ENCODE measurements at places on chromosomes 4 and X. TPM values are rescaled to one million over a fixed set of nuclear protein-coding genes. Genes with fewer than 3 reads are reported as not detected.

The TENM3 gene
- total RNA-seq: 6.0 TPM

The UGT8 gene
- not detected for total RNA-seq

The MAP7D3 gene
- total RNA-seq: 14.8 TPM

The ANKRD50 gene
- 4.6 TPM for total RNA-seq

The CCNB3 gene
- 0.28 TPM for total RNA-seq

The ANOS1 gene
- total RNA-seq: 11.7 TPM

The PITX2 gene
- 57.9 TPM for total RNA-seq

The CRMP1 gene
- total RNA-seq: 0.14 TPM

The MAGEA10 gene
- not detected for total RNA-seq

The MAGEC1 gene
- total RNA-seq: not detected

DNA sequence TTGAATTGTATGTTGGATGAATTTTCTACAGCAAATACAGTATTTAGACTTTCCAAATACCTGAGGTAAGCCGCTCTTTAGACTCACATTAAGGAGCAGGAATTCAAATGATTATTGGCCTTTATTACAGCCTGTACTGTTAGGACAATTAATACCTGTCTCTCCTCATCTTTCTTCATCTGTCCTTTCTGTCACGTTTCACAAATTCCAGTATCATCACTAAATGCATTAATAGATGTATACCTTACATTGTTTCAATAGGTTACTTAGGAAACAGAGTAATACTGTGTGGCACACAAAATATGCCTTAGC is 1.2 kb downstream of the FAM241A start:
- peak overlapping the region; percentile 94 for H3K4me3 ChIP-seq
- no peaks in the 10 kb centered on the region for H3K36me3 ChIP-seq
- no peaks in the 10 kb centered on the region for H3K27me3 ChIP-seq
- no peak for DNase-seq

GRCh38 chr4:139965789-139966188 is 188.2 kb downstream of the MAML3 start:
- H3K27me3 ChIP-seq: no peaks in the 10 kb centered on the region
- no peak for DNase-seq
- H3K4me1 ChIP-seq: peaks cover 5% of the 10 kb centered on the region
- no peaks in the 10 kb centered on the region for H3K36me3 ChIP-seq

DNA sequence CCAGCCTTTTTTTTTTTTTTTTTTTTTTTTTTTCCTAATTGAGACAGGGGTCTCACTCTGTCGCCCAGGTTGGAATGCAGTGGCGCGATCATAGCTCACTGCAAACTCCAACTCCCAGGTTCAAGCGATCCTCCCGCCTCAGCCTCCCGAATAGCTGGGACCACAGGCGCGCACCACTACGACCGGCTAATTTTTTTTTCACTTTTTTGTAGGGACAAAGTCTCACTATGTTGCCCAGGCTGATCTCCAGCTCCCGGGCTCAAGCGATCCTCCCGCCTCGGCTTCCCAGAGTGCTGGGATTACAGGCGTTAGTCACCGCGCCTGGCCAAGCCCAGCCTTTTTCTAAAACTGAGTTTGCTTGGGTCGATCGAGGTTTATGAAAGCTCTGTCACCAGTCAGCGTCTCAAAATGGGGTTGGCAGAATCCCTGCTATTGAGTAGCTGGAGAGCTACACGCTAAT is 1.3 kb upstream of the OTUD5 start:
- DNase-seq: peak; percentile 47
- peaks cover 6% of the 10 kb centered on the region for H3K4me1 ChIP-seq
- H3K27me3 ChIP-seq: no peaks in the 10 kb centered on the region
- H3K4me3 ChIP-seq: peak overlapping the region; percentile 76

DNA sequence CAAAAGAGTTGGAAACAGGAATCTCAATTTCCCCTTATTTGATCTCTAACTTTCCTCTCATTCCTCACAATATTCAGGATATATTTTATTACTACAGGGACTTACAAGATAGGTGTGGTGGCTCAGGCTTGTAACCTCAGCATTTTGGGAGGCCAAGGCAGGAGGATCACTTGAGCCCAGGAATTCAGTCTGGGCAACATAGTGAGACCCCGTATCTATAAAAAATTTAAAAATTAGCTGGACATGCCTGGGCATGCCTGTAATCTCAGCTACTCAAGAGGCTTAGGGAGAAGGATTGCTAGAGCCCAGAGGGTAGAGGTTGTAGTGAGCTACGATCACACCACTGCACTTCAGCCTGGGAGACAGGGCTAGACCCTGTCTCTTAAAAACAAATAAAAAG is 200.4 kb downstream of the CAMK2D start:
- no peak overlapping the region for H3K27ac ChIP-seq
- no peak for DNase-seq
- H3K4me1 ChIP-seq: peaks cover 5% of the 10 kb centered on the region
- no peaks in the 10 kb centered on the region for H3K36me3 ChIP-seq
- H3K4me3 ChIP-seq: no peak overlapping the region

GRCh38 chrX:7432901-7433300 is 284.9 kb upstream of the PUDP start:
- H3K27me3 ChIP-seq: no peaks in the 10 kb centered on the region
- H3K4me3 ChIP-seq: no peak overlapping the region
- no peak for DNase-seq
- no peaks in the 10 kb centered on the region for H3K4me1 ChIP-seq
- H3K36me3 ChIP-seq: no peaks in the 10 kb centered on the region

DNA sequence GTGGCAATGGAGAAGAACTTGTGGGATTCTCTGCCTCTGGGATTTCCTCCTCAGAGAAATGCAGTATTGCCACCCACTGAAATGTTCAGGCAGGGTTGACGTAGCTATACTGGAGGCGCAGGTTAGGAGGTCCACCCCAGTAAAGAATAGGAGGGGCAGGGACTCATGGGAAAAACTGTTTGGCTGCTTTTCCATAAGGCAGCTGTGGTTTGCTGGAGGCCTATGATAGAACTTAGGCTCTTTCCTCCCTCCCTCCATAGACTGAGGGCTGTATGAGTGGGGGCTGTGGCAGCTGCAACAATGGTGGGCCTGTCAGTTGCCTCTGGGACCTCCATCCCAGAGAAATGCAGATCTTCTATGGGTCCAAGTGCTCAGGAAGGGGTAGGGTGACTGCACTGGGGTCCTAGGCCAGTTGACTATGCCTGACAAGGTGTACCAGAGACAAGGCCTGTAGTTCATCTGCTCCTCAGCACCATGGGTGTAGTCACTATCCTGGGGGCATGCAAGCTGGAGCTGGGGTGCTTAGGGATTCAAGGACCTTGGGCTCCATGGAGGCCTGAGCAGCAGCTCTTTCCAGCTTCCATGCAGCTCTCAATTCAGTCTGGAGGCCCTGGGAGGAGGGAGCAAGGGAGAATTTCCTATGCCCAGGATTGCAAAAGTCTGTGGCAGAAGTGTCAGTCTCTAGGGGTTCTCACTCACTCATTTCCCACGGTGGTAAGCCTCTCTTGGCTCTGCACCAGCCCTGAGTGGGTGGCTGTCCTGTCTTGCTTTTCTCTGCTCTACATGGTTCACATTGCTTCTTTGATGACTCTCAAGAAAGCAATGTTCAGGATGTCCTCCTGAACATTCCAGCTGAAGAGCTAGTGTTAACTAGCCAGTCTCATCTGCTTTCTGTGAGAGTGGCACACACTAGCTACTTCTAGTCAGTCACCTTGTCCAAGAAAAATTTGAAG is 353.0 kb downstream of the IDS start:
- no peaks in the 10 kb centered on the region for H3K36me3 ChIP-seq
- H3K4me1 ChIP-seq: no peaks in the 10 kb centered on the region
- no peaks in the 10 kb centered on the region for H3K27me3 ChIP-seq
- H3K4me3 ChIP-seq: no peak overlapping the region
- no peak for DNase-seq
- no peak overlapping the region for H3K27ac ChIP-seq

- H3K4me3 ChIP-seq: no peak overlapping the region
- H3K27me3 ChIP-seq: no peaks in the 10 kb centered on the region
- no peak for DNase-seq
- H3K27ac ChIP-seq: no peak overlapping the region
- no peaks in the 10 kb centered on the region for H3K4me1 ChIP-seq
These were observed 55.9 kb upstream of the RNF128 start for GRCh38 chrX:106670631-106671030.

DNA sequence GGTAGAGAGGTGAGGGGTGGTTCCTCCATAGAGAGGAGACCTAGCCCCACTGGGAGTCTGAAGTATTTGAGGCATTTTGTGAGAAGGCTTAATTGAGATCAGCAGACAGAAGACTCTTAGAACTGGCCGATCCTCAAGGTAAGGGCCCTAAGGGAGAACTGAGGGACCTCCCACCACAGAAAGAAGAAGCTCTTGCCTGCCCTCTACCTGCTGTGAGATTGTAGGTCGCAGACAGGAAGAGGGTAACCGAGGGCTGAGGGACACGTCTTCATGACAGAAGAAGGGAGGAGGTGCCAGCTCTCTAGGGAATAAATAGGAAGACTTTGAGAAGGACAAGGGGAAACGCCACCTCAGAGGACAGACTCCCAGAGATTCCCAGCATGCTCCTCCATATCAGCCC is 24.1 kb upstream of the MAGEC1 start:
- no peaks in the 10 kb centered on the region for H3K27me3 ChIP-seq
- DNase-seq: no peak
- no peak overlapping the region for H3K4me3 ChIP-seq
- H3K36me3 ChIP-seq: no peaks in the 10 kb centered on the region

GRCh38 chr4:12555011-12555410 is 929.1 kb downstream of the RAB28 start:
- DNase-seq: no peak
- no peak overlapping the region for H3K4me3 ChIP-seq
- no peaks in the 10 kb centered on the region for H3K36me3 ChIP-seq
- H3K27ac ChIP-seq: no peak overlapping the region
- no peaks in the 10 kb centered on the region for H3K27me3 ChIP-seq

DNA sequence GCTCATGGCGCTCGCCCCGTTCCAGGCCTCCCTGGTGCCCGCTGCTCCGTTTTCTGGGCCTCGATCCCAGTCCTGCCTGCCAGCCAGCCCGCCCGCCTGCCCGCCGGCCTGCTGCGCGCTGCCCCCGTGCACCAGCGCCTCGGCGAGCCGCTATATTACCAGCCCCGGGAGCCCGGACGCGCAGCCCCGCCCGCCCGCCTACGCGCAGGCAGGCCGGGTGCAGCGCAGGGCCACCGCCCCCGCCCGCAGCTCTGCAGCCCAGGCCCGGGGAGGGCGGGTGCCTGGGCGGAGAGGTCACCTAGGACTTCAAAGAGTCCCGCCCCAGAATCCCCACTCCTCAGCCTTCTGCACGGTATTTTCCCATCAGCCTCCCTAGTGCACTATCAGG is at the start of gene MAOB:
TSS of gene MAOB (minus strand) at position 157 of the 388 bp plus-strand sequence. CDS start at position 6, 151 bp downstream.
- H3K4me1 ChIP-seq: no peaks in the 10 kb centered on the region
- peak within 1 kb of the TSS; percentile 68 for H3K4me3 ChIP-seq
- H3K27me3 ChIP-seq: no peaks in the 10 kb centered on the region
- peak; percentile 54 for DNase-seq
- H3K36me3 ChIP-seq: no peaks in the 10 kb centered on the region

DNA sequence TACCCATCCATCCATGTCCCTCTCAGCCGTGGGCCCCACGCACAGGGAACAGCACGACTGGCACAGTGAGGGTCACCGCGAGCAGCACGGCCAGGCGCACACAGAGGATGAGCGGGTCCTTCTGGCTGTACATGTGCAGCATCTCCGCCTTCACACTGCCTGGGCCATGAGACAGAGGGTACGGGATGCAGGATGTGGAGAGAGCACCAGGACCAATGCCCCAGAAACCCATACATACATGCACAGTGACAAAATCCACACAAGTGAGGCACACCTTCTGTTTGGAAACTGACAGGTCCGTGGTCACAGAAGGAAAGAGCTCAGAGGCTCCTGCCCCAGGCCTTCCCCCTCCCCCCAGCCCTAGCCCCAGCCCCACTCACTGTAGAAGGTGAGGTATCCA is 9.5 kb downstream of the SLC38A5 start:
- H3K4me3 ChIP-seq: no peak overlapping the region
- no peak overlapping the region for H3K27ac ChIP-seq
- DNase-seq: no peak
- H3K27me3 ChIP-seq: peaks cover 11% of the 10 kb centered on the region
- H3K36me3 ChIP-seq: no peaks in the 10 kb centered on the region
- no peaks in the 10 kb centered on the region for H3K4me1 ChIP-seq

GRCh38 chr4:30950737-30951136 is 230.6 kb downstream of the PCDH7 start:
- no peaks in the 10 kb centered on the region for H3K4me1 ChIP-seq
- DNase-seq: no peak
- no peak overlapping the region for H3K4me3 ChIP-seq
- no peaks in the 10 kb centered on the region for H3K36me3 ChIP-seq

DNA sequence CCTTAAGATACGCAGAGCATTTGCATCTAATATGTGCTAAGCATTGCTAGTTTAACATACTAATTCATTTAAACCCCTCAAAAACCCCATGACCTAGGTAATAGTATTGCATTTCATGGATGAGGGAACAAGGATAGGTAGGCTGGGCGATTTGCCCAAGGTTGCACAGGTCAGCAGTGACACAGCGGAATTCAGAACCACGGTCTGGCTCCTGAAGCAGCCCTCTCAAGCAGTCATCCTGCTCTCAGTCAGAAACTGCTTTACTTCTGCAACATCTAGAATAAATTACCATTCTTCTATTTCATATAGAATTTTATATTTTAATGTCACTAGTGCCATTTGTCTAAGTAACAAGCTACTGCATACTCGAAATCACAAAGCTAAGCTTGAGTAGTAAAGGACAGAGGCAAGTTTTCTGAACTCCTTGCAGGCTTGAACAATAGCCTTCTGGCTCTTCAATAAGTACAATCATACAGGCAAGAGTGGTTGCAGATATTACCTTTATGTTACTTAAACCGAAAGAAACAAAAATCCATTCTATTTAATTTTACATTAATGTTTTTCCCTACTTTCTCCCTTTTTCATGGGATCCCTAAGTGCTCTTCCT is 555 bp upstream of the SPP1 start:
- H3K4me1 ChIP-seq: no peaks in the 10 kb centered on the region
- no peaks in the 10 kb centered on the region for H3K27me3 ChIP-seq
- H3K27ac ChIP-seq: no peak overlapping the region
- DNase-seq: no peak
- H3K36me3 ChIP-seq: no peaks in the 10 kb centered on the region

- no peak for DNase-seq
- no peaks in the 10 kb centered on the region for H3K36me3 ChIP-seq
- H3K27ac ChIP-seq: no peak overlapping the region
- H3K4me3 ChIP-seq: peak overlapping the region; percentile 32
- H3K4me1 ChIP-seq: no peaks in the 10 kb centered on the region
- H3K27me3 ChIP-seq: peaks cover 4% of the 10 kb centered on the region
These were observed 15.0 kb upstream of the MTNR1A start for GRCh38 chr4:186570193-186570996.

- H3K27ac ChIP-seq: no peak overlapping the region
- H3K4me1 ChIP-seq: no peaks in the 10 kb centered on the region
- H3K27me3 ChIP-seq: no peaks in the 10 kb centered on the region
- H3K36me3 ChIP-seq: no peaks in the 10 kb centered on the region
- peak overlapping the region; percentile 65 for H3K4me3 ChIP-seq
- DNase-seq: no peak
These were observed 1.2 kb downstream of the TLL1 start for GRCh38 chr4:165874072-165874790.

- no peak for DNase-seq
- H3K36me3 ChIP-seq: no peaks in the 10 kb centered on the region
These were observed 2178.2 kb downstream of the ARAP2 start for GRCh38 chr4:34066126-34066525.
